ENCODE measurements at places on chromosomes 16 and 17. TPM values are rescaled to one million over a fixed set of nuclear protein-coding genes. Genes with fewer than 3 reads are reported as not detected.

GRCh38 chr16:69932691-69933392, 18.3 kb upstream of the CLEC18A start:
- DNase-seq = no peak

DNA sequence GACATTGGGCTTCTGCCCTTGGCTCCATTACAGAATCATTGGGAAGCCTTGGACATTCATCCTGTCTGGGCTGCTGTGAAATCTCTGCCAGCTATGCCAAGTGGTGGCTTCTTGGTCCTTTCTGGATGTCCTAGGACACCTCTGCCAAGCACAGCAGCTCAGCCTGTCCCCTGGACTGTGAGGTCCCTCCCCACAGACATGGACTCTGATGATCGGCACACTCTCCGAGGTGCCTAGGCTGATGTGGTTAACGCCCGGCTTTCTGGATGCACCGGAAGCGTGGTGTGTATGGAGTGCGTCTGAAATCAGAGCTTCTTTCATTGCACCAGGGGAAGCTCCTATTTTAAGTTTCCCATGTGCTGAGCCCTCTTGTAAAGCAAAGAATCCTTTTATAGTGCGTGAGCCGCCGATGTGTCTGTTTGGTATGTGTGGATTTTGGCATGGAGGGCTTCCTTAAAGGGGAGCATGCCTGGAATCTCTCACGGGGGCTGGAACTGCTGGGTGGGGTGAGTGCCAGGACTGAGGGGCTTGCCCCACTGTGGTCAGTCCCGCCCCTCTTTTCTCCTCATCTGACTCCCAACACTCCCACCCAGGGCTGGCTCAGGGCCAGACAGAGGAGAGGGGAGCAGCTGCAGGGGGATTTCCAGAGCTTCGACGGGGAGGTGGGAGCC, 7.0 kb upstream of the ARHGAP23 start:
- no peak for DNase-seq

DNA sequence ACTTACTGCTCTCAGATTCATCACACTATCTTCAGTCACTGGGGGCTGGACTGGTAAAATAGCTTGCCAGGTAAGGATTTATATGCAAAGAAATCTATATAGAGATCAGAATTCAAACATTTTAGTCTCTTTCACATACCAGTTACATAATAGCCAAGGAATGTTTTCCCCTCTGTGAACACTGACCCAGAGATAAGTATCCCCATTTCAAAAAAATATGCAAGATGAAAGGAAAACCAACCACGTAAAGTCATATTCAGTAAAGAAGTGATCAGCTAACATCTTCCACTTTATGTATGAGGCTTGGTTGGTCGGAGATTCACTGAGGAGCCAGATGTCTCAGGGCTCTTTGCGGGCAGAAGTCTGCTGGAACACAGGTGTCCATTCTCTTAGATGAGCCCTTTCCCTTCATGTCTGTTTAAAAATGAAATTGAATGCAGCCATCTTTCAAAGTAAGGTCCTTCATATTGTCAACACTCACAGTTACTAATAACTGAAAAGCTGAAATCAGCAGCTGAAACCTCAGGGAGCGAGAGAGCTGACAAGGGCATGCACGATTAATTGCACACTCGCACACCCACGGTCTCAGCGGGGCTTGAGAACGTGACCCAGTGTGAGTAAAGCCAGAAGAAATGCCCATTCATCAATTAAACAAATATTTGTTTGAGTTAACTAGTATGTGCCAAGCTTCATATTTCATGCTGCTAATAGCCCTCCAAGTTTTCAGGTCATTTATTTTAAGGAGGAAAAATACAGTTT, 161.2 kb downstream of the MRTFB start:
- no peak for DNase-seq

Gene SLC12A3
- not detected for total RNA-seq

DNA sequence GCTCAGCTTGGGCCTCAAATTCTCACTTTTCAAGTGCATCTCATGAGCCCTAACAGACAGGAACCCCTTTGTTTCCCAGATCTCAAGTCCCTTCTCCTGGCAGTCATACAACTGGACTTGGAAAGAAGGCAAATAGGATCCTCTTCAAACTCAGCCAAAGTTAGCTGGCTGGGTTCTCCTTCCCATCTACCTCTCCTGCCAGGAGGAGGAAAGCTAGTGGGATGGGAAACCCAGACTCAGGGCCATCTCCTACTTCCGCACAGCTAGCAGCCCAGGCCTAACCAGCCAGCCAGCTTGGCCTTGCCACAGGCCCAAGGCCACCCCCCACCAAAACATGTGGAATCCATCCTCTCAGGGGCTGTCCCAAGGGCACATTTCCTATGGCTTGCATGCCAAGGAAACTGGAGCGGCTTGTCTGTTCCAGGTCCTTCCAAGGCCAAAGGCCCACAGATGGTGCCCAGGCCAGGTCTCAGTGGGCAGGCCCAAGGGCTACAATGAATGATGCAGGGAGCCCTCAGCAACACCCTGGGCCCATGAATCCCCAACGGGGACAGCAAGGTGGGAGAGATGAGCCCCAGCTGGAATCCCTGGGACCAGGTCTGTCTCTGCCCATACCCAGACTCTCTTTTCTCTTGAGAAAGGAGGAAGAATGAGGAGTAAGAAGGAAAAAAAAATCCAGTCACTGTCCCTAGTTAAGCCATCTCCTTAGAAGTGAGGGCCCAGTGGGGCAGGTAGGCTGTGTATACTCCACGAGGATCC, 1.7 kb downstream of the SMARCD2 start:
- no peak for DNase-seq

GRCh38 chr17:29140631-29141513, 39.3 kb downstream of the MYO18A start:
- no peak for DNase-seq

Gene CCR7
- total RNA-seq = 0.12 TPM

DNA sequence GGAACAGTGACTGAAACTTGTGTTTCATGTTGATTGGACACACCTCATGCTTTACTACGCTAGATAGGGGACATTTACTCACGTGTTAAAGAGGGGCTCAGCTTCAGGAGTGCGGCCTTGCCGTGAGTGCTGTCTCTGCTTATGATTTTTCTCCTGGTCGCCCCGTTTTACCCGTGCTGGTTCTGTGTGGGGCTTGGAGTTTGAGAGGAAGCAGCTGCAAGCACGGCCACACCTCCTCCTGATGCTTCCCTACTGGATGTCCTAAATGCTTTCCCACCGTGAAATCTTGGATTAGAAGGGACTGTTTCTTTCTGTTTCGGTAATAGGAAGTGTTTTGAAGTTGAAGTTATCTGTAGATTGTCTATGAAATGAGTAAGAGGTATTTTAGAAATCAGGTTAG, 54.0 kb upstream of the ZNF750 start:
- no peak for DNase-seq

- no peak for DNase-seq
Measured at GRCh38 chr17:18956581-18956980, 4.6 kb downstream of the SLC5A10 start.

DNA sequence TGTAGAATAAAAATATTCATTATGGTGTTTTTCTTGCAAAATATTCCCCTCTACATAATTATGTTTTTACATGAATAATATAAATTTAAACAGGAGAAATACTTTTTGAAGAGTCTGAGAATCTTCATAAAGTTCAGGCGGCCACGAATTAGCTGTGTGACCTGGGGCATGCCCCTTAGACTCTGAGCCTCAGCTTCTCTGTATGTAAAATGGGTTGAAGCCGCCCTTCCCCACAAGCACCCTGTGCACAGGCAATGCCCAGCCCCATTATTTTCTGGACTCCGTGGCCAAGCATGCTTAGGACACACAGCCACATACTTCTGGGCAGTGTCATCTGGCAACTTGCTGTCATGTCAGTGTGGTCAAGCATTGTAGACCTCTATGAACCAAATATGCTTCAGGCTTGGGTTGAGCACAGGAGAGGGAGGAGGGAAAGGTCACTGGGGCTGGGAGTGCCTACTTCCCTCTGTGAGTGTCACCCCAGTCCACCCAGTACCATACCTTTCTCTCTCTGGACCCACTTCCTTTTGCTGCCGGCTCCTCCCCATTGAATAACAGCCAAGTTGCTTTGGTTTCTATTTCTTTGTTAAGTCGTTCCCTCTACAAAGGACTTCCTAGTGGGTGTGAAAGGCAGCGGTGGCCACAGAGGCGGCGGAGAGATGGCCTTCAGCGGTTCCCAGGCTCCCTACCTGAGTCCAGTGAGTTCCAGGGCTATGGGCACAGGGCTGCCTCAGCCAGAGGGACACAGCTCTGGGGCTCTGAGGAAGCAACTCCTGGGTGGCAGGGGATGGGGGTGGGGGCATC, at the start of gene LGALS9:
TSS of gene LGALS9 (plus strand) at position 582 of the 804 bp plus-strand sequence. CDS start at position 660, 78 bp downstream.
- DNase-seq = no peak

GRCh38 chr17:52376137-52376536, 217.6 kb upstream of the CA10 start:
- DNase-seq = no peak

Gene CARD14
- total RNA-seq = not detected

DNA sequence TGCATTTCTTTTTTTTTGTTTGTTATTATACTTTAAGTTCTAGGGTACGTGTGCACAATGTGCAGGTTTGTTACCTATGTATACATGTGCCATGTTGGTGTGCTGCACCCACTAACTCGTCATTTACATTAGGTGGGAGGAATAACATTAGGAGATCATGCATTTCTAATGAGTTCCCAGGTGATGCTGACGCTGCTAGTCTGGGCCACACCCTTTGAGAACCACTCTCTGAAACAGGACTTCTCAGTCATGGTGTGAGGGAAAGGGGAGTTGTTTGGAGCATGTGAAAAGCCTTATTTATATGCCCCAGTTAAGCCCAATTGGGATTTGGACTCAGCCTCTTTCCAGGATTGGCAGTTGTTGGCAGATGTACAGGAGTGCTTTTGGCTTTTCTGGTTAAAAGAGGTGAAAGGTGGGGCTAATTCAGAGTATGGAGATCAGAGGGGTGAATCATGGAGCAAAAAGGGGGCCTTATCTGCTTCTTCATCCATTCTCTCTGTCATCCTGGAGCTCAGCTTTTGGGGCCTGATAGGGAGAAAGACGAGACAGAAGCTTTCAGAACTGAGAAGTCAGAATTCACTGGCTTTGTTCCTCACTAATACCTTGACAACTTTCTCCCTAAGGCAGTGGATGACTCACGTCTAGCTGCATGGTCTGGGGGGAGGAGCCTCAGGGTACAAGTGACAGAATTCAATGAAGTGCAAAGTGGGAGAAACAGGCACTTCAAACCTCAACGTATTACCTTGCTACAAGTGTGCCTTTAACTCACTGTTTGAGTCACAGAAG, 180.0 kb upstream of the CACNG3 start:
- DNase-seq = no peak

Gene TVP23A
- not detected for total RNA-seq

GRCh38 chr17:35051183-35051578, 12.3 kb downstream of the RFFL start:
- no peak for DNase-seq

Gene LHX1
- total RNA-seq = not detected

DNA sequence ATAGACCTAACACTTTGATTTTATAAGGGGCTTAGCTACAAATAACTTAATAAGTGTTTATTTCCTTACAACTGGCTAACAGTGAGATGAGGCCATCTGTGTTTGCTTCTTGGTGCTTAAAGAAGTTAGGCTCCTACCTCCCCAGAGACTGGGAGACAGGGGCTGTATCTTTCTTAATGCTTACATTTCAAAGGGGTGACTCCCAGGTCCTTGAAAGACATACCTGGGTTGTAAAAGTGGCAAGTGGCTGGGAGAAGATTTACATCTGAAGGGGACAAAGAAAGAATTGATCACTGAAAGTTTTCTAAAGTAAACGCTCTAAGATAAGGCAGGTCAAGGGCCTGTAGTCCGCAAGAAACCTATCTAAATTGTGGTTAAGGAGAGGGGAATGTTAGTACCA, 196.8 kb downstream of the CNTNAP4 start:
- DNase-seq = no peak

DNA sequence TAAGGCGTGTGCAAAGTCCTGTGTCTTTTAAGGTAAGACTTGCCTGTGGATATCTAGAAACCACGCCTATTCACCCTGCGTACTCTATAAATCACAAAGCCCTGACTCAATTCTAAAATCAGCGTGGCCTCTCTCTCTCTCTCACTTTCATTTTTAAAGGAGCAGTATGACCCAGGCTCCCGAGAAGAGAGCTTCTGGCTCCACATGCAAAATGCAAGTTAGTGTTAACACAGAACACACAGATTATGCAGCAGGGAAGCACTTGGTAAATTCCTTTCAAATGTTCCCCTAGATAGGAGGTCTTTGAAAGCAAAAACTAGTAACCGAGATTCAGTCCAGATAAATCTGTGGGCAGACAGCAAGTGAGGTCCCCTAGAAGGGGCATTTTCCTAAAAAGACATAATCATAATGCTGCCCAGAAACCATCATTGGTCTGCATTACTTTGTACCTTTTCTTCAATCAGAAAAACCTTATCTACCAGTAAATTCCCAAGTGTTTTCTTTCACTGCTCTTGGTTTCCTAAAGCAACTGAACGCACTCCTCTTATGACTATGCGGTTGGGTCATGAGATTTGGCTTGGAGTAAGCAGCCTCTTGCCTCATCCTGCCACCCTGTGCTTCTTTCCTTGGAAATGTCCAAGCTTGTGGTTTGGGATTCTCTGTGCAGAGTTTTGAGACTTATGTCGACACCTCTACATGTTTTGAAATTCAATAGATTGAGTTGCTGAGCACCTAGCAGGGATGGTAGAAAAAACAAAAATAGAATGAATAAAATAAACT, 31.7 kb upstream of the KCNJ2 start:
- DNase-seq = no peak

DNA sequence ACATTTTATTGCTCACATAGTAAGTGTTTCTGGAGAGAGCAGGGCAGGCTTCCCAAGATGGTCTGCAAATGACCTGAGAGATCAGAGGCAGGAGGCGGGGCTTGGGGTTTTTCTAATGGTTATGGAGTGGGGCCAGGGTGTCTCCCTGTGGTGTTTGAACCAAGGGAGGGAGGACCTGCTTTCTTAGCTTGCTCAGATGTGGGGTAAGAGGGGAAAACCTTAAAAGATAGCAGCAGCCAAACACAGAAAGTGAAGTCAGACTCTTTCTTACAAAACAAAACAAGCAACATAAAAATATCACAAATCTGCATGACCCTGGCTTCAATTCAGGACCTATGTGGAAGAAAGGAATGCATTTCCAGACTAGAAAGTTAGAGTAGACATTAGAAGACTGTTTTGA, 22.9 kb upstream of the DNAJA2 start:
- no peak for DNase-seq

Gene ZC3H7A
- 27.5 TPM for total RNA-seq

GRCh38 chr16:79429381-79430190, 171.0 kb downstream of the MAF start:
- DNase-seq = no peak

GRCh38 chr17:10309003-10309974, 63.5 kb downstream of the MYH13 start:
- no peak for DNase-seq

GRCh38 chr17:27496005-27496404, 39.8 kb downstream of the KSR1 start:
- DNase-seq = no peak

GRCh38 chr17:27486741-27487140, 30.5 kb downstream of the KSR1 start:
- DNase-seq = no peak

Data from right lobe of liver (tissue), 6 donors.